ENCODE measurements at places on chromosomes 1 and 21.
A peak's percentile ranks its signal among the peaks of the same experiment; 100 is the strongest.

GRCh38 chr1:116537040-116537831 is 33.6 kb downstream of the CD58 start:
- peak; percentile 33 for DNase-seq

DNA sequence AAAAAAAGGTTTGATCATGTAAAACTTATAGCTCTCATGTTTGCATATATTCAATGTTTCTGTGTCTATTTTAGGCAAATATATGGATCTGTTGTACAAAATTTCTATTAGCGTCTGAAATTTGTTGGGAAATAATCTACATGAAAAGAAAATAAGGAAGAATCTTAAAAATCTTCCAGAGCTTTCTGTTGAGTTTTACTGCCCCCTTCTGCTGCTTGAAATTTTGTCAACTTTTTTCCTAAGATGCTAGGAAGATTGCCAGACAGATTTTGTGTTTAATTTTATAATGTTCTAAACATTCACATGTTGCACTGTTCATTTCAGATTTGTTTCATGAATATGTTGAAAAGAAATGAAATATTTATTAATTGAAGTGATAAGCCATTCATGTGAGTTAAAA is 2.5 kb upstream of the PTGS2 start:
- peak; percentile 57 for DNase-seq

- DNase-seq: no peak
Observed at GRCh38 chr1:29459620-29459945, 223.3 kb downstream of the PTPRU start.

DNA sequence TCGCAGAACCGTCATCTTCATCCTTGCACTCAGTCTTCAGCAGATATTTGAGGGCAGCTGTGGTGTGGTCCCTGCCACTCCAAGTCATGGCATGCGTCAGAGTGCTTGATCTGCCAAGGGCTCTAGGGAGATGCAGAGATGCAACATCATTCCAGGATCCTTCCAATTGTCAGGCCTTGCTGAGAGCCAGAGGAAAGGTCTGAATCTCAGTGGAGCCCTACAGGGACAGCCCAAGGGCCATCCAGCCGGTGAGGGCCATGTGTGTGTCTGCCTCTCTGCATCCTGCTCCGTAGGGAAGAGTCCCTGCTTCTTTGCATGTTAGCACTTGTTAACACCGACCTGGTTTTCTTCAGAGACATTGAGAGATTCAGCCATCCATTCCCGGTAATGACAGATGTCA is 17.6 kb downstream of the MAPKAPK2 start:
- DNase-seq: no peak

- DNase-seq: no peak
Observed at GRCh38 chr1:175042650-175043049, 19.4 kb upstream of the MRPS14 start.

- DNase-seq: peak; percentile 63
Observed at GRCh38 chr1:58769809-58770320, 14.0 kb downstream of the JUN start.

DNA sequence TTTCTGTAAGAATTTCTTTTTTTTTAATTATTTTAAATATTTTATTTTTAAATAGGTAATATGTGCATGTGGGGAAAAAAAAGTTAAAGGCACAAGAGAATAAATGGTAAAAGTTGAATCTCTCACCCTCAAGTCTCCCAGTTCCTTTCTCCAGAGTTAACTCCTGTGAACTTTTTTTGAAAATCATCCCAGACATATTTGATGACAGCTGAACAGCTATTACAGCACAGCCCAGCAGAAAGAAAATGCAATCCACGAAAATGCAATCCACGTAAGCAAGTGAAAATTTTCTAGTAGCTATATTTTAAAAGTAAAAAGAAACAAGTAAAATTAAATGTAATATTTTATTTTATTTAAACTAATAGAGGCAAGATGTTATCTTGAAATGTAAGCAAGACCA is 310.0 kb upstream of the RUNX1 start:
- peak; percentile 60 for DNase-seq

GRCh38 chr1:7886405-7886745 is 33.5 kb upstream of the UTS2 start:
- peak; percentile 40 for DNase-seq

Measured in AG10803 (cell line).